ENCODE measurements at places on chromosomes 3 and 15.

GRCh38 chr3:194983620-194984019 lies 287.3 kb downstream of the XXYLT1 start:
- no peak for DNase-seq

- DNase-seq: no peak
Observed at GRCh38 chr3:184814214-184814613, 2.2 kb downstream of the VPS8 start.

DNA sequence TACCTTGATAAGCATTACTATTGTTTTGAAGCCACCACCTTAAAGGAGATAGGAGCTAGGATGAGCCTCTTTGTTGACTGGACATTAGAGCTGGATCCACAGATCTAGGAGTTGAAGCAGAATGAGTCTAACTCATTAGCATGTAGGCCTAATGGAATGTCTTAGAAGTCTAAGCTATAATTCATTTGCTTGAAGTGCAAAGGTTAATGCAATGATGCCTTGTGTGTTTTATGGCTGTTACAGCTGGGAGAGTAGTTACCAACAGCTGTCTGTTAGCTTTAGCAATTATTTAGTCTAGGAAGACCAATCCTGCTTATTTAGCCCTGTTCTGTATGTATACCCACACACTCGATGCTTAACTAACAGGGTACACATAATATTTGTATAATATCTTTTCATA lies 419.3 kb downstream of the TUSC7 start:
- DNase-seq: no peak

GRCh38 chr15:95868970-95869369 lies 461.5 kb upstream of the NR2F2 start:
- no peak for DNase-seq

GRCh38 chr15:75037685-75038084 lies 14.3 kb downstream of the PPCDC start:
- DNase-seq: no peak

DNA sequence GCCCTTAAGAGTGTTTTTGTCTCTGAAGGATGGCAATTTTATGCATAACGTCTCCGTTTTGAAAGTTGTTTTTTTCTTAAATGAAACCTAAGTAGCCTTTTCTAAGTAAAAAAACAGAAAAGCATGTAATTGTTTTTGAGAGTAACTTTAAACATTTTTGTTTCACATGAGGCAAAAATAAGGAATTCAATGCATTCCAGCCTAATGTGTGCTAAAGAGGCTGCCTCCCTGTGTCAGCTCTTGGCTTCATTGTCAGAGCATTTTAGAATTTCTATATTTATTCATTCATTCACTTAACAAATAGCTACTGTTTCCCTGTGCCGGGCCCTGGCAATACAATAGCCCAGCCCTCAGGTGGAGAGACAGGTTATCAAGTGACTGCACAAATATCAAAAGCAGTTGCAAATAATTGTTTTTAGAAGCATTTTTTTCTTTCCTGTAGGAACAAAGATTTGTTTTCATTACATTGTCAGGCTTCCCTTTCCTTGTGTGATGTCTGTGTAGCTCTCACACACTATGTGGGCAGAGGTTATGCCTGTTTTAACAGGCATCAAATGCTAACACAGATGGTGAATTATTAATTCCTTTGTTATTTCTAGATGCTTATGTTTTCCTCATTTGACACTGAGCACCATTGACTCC lies 81.9 kb downstream of the CCK start:
- DNase-seq: no peak

GRCh38 chr3:127485396-127486170 lies 105.0 kb downstream of the TPRA1 start:
- no peak for DNase-seq

- no peak for DNase-seq
Observed at GRCh38 chr3:197706658-197707057, 30.0 kb downstream of the RUBCN start.

DNA sequence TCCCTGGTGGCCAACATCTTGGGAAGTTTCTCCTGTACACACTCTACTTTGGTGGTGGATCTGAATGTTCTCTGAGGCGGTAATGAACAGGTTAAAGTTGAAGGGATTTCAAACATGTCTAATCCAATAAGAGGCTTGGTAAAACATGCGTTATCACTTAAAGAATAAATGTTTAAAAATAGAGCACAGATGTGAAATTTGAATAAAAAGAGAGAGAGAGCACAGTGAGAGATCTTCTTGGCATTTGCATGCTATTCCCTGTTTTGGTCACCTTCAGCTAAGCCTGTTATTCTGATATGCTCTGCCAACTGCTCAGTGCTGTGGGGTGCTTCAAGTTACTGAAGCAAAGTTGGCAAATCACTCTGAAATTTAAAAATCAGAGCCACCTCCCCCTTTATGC lies 237.7 kb upstream of the WNT5A start:
- no peak for DNase-seq

- no peak for DNase-seq
Observed at GRCh38 chr15:60006873-60007272, 2.8 kb downstream of the FOXB1 start.

DNA sequence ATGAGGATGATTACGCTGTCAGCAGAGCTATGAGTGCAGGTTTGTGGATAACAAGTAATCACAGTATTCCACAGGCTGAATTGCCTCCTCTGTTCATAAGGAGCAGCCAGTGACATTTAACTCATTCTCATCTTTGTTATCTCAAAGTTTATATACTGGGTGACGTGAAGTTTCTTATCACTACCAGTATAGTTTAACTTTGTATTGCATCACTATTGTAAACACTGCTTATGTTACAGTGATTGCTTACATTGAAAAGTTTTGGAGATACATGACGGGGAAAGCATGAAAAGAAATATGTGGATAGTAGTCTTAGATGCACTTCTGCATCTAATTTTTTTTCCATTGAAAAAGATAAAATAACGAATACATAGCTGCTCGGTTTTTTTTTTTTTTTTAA lies 429.7 kb downstream of the VGLL3 start:
- no peak for DNase-seq

DNA sequence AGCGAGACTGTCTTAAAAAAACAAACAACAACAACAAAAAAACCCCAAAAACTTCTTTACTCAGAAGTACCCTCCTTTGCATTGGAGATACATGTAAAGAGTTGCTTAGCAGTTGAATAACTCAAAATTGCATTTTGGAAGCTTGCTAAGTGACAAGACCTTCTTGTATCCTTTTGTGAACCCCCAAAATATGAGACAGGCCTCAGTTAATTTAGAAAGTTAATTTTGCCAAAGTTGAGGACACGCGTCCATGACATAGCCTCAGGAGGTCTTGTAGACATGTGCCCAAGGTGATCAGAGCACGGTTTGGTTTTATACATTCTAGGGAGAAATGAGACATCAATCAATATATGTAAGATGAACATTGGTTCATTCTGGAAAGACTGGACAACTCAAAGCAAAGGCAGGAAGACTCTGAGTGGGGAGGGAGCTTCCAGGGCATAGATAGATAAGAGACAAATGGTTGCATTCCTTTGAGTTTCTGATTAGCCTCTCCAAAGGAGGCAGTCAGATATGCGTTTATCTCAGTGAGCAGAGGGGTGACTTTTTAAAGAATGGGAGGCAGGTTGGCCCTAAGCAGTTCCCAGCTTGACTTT lies 1.7 kb upstream of the ARF4 start:
- DNase-seq: no peak

GRCh38 chr3:32310918-32311839 lies 72.7 kb downstream of the CMTM8 start:
- DNase-seq: no peak

- DNase-seq: peak; percentile 76
Observed at GRCh38 chr3:143119974-143120715, 574 bp downstream of the CHST2 start.

DNA sequence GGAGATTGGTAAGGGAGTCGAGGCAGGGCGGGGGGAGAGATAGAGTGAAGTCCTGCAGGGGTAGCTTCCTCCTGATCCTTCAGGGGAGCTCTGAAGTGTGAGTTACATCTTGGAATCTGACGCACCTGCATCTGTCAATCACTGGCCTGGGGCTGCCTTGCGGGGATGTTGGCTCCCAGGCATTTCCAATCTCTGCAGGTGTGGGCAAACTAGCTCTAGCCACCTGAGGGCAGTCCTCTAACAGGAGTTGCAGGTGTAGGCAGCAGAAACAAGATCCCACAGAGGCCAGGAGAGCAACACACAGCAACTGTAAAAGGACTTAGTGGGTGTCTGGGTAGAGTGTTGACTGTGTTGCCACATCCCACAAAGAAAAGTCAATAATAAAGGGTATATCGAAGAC lies 63.6 kb downstream of the ZNF621 start:
- no peak for DNase-seq

DNA sequence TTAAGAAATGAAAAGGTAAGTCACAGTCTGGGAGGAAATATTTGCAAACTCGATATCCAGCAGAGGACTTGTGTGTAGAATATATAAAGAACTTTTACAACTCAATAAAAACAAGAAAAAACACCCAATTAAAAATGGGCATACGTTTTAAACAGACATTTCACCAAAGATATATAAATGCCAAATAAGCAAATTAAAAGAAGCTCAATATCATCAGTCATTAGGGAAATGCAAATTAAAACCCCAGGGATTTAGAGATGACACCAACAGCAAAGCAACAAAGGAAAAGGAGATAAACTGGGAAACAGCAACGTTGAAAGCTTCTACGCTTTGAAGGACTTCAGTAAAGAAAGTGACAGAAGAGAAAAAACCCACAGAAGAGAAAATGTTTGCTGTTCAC lies 132.3 kb downstream of the NUP210 start:
- no peak for DNase-seq

DNA sequence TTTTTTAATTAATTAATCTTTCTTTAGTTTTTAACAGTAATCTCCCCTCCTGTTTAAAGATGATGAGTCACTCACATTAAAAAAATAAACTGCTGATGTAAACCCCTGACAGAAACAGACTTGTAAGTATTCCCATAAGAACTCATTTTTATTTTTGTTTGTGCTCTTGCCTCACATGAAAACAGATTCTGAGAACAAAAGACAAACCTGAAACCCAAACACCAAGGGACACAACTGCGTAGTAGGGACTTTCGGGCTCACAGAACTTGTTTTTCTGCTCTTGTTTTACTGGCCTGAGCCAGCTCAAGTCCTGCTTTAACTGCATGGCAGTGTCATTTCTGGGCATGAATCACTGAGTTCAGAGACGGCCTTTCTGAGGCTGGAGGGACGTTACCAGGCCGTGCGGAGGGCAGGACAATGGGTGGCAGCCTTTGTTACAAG lies 600.8 kb downstream of the FOXP1 start:
- peak; percentile 54 for DNase-seq

GRCh38 chr3:150663461-150663860 lies 40.3 kb downstream of the ERICH6 start:
- no peak for DNase-seq

- DNase-seq: no peak
Observed at GRCh38 chr15:69497076-69497475, 44.5 kb downstream of the RPLP1 start.

DNA sequence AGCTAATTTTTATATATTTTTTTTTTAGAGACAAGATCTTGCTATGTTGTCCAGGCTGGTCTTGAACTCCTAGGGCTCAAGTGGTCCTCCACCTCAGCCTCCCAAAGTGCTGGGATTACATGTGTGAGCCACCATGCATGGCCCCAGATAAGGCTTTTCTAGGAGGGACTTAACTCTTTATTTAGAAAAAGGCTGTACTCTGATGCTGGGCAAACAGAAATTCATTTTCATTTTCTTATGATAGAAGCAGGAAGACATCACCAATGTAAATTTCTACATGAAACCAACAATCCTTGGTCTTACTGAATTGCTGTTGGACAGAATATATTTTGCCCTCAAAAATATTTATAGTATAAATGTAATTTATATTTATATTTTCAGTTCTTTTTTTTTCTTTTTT lies 9.6 kb downstream of the NIPA1 start:
- DNase-seq: no peak

DNA sequence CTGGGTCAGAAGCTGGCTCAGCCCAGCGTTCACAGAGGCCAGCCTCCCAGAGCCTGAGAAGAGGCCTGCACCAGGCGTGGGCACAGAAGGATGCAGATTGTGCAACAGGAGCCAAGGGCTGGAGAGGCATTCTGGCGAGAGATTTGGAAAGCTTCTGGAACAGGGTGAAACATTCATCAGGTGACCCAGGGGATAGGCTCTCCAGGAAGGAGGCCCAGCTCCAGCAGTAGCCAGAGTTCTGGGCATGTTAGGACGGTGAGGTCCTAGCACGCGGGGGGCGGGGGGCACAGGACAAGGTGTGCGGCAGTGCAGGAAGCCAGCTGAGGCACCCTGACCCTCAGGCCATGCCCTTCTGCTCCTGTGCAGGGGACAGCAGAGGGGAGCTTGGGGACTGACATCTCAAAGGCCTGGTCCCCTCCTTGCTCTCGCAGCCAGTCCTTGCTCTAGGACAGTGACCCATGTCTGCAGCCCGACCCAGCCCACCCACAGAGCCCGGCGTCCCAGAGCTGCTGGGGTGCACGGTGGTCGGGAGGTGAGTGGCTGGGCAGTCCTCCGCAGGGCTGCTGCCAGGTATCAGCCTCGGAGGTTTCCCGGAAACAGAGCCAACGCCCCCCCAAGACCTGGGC lies 111.7 kb upstream of the KLF13 start:
- no peak for DNase-seq

- DNase-seq: no peak
Observed at GRCh38 chr3:9746330-9746729, 3.4 kb upstream of the OGG1 start.

DNA sequence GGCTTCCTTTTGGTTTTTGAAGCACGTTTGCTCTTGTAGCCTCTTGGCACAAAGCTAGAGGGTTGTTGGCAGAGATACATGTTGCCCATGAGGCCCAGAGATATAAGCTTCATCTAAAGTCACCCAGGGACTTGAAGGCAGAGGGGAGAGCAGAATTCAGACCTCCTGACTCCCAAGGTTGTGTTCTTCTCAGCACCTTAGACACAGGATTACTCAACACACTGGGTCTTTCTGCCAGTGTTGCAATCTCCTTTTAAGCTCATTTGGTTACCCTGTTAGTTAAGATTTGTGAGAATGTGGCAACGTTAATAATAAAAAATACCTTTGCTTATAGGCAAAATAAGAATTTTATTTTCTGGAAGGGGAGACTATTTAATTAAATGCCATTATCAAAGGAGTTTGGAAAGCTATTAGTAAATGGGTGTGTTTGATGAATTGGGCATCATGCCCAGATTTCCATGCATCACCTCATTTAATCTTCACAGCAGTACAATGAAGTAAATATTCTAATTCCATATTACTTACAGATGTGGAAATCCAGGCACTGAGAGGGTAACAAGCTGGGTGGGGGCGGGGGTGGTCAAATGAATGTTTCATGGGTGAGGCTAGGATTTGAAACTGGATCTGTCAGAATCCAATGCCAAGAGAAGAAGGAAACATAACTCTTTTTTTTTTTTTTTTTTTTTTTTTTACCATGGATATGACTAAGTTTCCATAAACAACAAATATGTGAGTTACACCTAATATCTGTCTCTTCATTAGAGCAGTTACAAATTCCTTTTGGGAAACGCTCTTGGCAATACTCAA lies 183.3 kb downstream of the NR1D2 start:
- no peak for DNase-seq

DNA sequence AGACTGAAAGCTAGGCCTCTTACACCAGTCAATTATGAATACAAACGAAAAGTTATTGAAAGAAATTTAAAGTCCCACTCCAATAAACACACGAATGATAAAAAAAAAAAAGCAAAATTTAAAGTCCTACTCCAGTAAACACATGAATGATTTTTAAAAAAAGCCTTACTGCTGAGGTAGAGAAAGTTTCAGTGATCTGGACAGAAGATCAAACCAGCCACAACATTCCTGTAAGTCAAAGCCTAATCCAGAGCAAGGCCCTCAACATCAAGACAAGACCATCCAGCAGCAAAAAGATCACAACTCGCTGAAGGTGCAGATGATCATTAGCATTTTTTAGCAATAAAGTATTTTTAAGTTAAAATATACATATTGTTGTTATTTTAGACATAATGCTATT lies 95.6 kb upstream of the LIPC start:
- DNase-seq: no peak
